Hepatocyte (in vitro differentiated cells): ENCODE measurements at places on chromosomes 1 and 21.
A peak's percentile ranks its signal among the peaks of the same experiment; 100 is the strongest.

DNA sequence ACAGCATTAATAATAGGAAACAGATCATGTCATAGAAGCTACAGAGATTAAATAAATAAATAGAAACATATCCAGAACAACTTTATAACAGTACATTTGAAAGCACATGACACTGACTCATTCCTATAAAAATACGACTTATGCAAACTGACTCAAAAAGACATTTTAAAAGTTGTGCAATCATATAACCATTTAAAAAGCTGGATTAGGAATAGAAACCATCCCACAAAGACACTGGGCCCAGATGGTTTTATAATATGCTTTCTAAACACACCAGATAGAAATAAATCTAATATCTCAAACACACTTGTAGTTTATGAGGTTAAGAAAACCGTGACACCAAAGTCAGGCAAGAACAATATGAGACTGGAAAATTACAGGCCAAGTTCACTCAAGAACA lies 47.6 kb downstream of the MATN1 start:
- DNase-seq: no peak

GRCh38 chr1:116372191-116372590 lies 853 bp upstream of the ATP1A1 start:
- DNase-seq: peak; percentile 38

DNA sequence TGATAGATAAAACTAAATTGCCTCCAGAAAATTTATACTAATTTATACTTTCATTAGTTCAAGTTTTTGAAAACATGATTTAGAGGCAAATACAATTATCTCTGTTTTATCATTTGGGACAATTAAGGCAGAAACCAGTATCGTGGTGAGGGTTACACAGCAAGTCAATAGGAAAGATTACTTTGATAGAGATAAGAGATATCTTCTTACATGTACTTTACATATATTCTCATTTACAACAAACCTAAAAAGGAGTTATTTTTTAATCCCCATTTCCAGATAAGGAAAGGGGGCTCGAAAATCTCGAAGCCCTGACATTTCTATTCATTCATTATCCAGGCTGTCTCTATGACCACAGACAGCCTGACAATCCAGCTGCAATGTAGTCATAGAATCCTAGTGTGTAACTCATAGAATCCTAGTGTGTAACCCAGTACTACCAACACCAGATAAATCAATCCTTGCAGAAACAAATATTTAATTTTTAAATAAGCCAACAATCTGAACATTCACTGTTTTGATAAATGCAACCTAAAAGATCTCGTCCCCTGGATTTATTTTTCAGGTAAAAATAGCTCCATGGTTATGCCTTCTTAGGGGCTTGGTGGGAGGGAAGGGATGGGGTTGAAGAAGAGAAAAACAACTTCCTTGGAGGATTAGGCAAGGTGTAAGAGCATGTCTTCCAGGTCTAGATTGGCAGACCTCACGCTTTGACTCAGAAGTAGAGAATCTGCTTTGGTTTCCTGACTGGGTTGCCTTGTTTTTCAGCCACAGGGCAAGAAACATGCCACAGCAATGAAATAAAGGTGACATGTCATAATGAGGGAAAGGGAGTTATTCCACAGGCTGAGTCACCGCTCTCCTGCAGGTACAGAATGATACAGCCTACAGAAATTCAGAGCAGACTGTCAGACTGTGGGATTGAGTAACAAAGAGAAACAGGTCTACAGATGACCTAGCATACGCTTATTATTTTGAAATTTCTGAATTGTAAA lies 45.6 kb downstream of the IRF2BP2 start:
- DNase-seq: peak; percentile 82

- DNase-seq: no peak
Observed at GRCh38 chr1:27614625-27615344, 10.8 kb upstream of the AHDC1 start.

DNA sequence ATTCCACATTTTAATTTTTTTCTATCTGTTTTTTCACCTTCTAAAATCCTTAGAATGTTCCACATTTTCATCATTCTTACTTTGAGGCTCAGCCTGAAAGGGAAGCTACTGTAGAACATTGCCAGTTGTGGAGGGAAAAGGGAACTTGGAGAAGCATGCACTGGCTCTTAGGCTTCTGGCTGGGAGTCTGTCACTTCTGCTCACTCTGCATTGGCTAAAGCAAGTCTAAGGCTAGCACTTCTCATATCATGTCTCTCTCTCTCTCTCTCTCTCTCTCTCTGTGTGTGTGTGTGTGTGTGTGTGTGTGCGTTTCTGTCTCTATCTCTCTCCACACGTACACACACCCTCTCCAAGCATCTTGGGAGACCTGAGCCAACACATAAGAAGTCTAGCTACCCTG lies 49.6 kb upstream of the ADAR start:
- DNase-seq: no peak

DNA sequence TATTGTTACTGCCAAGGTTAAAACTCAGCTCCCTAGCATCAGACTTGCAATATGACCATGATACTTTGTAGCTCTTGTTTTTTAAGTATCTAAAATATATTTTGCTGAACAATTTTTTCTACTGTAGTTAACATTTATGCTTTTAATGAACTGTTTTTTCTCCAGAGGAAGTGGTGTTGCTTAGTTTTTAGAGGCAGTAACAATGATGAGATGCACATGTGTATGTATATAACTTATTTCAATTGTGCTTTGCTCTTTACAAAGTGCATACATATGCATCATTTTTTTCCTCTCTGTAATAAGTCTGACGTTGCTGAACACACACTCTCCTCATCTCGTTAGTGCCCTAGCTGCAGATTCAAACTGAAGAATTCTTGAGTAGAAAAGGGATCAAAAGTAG lies 418.8 kb downstream of the ZP4 start:
- DNase-seq: no peak

DNA sequence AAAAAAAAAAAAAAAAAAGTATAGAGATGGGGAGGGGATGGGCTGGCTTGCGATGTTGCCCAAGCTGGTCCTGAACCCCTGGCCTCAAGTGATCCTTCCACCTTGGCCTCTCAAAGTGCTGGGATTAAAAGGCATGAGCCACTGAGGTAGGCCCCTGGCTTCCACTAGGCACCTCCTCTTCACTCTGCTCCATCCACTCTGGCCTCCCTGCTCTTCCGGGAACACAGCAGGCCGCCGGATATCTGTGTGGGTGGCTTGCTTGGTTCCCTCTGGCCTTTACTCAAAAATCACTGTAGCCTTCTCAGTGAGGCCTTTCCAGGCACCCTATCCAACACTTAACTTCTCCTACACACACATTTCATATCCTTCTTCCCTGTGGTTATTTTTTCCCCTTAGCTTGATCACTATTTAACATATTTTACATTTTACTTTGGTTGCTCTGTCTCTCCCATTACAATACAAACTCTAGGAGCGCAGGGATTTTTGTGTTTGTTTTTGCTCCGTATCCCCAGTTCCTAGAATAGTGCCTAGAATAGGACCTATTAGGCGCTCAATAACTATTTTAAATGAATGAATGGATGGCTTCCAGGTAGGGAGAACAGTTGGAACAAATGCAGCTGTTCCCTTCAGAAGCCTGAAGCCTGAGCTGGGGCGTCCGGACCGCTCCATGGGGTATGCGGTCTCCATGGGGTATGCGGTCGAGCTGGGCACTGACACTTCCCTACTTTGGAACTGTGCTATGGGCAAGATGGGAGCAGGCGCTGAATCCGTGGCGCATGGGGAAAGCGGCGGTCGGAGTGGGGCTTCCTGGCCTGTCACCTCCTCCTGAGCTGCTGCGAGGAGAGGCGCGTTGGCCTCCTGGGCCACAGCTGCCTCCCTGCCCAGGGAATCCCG lies 46.7 kb downstream of the H3-3A start:
- no peak for DNase-seq

DNA sequence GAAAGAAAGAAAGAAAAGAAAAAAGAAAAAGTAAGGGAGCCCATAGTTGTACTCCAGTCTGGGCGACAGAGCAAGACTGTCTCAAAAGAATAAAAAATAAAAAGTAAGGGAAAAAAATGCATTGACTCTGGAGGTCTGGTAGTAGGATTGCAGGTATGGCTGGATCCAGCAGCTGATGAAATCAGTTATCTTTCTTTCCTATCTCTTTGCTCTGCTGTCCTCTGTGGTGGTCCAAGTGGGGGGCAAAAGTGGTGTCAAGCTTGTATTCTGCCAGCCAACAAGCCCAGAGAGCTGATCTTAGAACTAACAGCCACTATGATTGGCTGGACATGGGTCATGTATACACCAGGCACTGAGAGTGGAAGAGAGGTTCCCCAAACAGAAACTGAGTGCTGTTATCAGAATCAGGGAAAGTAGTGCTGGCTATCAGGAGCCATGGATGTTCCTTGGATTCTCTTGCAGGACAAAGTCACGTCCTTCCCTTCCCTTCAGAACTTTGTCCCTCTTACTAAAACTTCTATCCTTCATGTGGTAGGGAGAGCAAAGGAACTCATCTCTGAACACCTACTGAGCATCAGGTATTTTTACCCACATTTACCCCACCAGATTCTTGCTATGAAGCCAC lies 3.5 kb upstream of the FBLIM1 start:
- no peak for DNase-seq

DNA sequence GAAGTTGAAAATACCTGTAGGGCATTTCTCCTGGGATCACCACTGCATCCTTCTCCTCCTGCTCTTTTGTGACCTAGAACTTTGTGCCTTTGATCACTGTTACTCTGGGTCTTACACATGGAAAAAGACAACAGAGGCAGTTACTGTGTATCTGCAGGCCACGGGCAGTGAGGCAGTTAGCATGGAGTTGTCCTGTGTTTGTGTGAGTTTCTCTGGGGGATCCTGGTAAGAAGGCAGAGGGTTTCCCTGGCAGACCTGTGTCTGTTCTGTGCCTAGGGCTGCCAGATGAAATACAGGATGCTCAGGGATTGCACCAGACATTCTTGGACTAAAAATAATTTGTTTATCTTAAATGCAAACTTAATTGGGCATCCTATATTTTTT lies 44.4 kb upstream of the SCCPDH start:
- no peak for DNase-seq

GRCh38 chr1:87584586-87584985 lies 255.9 kb downstream of the LMO4 start:
- peak; percentile 42 for DNase-seq

DNA sequence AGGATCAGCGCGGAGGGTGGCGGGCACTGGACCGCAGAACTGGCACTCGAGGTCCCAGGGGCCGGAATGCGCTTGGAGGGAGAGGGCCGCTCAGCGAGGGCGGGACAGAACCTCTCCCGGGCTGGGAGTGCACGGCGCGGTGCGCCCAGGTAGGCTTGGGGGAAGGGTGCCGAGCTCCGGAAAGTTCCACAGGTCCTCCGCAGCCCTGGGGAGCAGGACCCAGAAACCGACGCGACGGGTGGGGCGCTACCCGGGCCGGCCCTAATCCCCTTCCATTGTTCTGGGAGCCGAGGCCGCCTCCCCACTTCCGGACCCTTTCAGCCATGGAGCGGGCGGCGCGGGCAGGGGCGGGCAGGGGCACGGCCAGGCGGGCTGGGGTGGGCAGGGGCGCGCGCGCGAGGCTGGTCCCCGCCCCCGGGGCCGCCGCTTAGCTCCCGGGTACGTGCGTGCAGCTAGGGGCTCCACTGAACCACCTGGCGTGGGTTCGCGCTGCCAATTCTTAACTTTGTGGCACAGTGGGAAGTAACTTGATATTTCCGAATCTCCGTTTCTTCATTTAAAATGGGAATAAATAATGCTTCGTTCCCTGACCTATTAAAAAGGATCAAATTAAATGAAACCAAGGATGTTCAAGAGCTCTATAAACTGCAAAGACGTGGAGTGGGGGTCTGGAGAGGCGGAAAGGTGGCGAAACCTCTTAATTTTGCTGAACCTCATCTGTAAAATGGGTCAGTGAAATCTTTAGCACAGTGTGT lies 20.7 kb downstream of the LGR6 start:
- DNase-seq: peak; percentile 40

- peak; percentile 84 for DNase-seq
Observed at GRCh38 chr21:37675202-37675801, 241.0 kb downstream of the KCNJ6 start.

- peak; percentile 64 for DNase-seq
Observed at GRCh38 chr1:167447521-167448136, 70.7 kb downstream of the CD247 start.

- no peak for DNase-seq
Observed at GRCh38 chr21:20642681-20643080, 355.5 kb upstream of the NCAM2 start.

- no peak for DNase-seq
Observed at GRCh38 chr1:204146309-204146708, 5.5 kb downstream of the ETNK2 start.

DNA sequence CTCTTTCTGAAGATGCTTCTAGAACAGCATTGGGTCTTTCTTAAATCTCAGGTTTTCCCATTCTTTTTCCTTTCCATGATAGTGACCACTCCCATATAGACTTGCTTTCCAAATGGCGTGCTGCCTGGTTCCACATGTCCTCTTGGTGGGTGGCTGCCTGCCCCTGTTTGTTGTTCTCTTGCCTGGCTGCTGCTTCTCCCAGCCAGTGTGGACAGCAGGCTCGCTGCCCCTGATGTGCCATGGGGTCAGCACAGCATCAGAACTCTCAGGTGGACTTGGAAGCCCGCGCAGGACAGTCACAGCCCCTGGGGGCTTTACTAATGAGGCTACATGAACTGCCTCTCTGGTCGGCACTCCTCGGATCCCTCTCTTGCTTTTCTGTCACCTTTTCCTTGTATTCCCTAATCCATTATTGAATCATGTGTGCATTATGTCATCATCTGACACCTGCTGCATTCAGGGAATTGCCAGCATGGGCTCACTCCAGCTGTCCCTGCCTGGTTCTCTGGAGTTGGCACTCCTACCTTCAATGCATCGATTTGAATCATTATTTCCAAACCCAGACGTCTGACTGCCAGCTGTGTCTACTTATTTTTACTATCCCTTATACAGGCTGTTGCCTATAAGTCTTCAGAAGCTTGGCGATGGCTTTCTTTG lies 100.5 kb upstream of the COA6 start:
- DNase-seq: no peak

GRCh38 chr1:147665521-147665920 lies 4.8 kb downstream of the ACP6 start:
- no peak for DNase-seq

GRCh38 chr1:26771285-26771642 lies 16.5 kb upstream of the PIGV start:
- DNase-seq: no peak

GRCh38 chr1:89706700-89707012 lies 73.7 kb downstream of the LRRC8C start:
- no peak for DNase-seq
